ENCODE measurements at places on chromosomes 16 and 17. TPM values are rescaled to one million over a fixed set of nuclear protein-coding genes. Genes with fewer than 3 reads are reported as not detected.

GRCh38 chr17:37293770-37294169 lies 82.0 kb upstream of the C17orf78 start:
- no peaks in the 10 kb centered on the region for H3K36me3 ChIP-seq
- DNase-seq: no peak
- H3K27me3 ChIP-seq: no peaks in the 10 kb centered on the region
- H3K27ac ChIP-seq: peak overlapping the region; percentile 3

- DNase-seq: no peak
- H3K4me1 ChIP-seq: peaks cover 68% of the 10 kb centered on the region
- no peaks in the 10 kb centered on the region for H3K27me3 ChIP-seq
Observed at GRCh38 chr17:57940653-57941329, 14.4 kb downstream of the CUEDC1 start.

GRCh38 chr17:62588109-62588508 lies 39.4 kb upstream of the MRC2 start:
- DNase-seq: no peak
- no peaks in the 10 kb centered on the region for H3K4me1 ChIP-seq
- peaks cover 99% of the 10 kb centered on the region for H3K36me3 ChIP-seq
- no peaks in the 10 kb centered on the region for H3K27me3 ChIP-seq

DNA sequence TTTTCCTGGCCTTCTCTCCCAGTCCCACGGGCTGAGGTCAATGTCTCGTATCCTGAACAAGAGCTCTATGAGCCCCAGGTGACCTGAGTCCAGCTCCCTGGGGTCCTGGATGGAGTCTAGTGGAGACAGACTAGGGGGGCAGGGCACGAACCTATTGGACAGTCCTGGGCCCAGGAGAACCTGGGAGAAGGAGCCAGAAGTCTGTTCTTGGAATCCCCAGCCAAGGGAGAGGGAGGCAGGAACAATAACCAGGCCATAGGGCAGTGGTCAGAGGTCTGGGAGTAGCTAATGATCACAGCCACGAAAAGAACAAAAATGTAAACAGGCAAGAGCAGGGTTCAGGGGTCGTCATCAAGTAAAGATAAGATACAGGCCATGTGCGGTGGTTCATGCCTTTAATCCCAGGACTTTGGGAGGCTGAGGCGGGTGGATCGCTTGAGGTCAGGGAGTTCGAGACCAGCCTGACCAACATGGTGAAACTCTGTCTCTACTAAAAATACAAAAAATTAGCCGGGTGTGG lies 60.8 kb downstream of the COPRS start:
- no peak overlapping the region for H3K27ac ChIP-seq
- no peaks in the 10 kb centered on the region for H3K36me3 ChIP-seq
- no peak overlapping the region for H3K4me3 ChIP-seq
- no peaks in the 10 kb centered on the region for H3K27me3 ChIP-seq

- DNase-seq: no peak
- H3K36me3 ChIP-seq: no peaks in the 10 kb centered on the region
- no peak overlapping the region for H3K4me3 ChIP-seq
- H3K27me3 ChIP-seq: no peaks in the 10 kb centered on the region
Observed at GRCh38 chr16:24046442-24046841, 209.7 kb upstream of the CACNG3 start.

DNA sequence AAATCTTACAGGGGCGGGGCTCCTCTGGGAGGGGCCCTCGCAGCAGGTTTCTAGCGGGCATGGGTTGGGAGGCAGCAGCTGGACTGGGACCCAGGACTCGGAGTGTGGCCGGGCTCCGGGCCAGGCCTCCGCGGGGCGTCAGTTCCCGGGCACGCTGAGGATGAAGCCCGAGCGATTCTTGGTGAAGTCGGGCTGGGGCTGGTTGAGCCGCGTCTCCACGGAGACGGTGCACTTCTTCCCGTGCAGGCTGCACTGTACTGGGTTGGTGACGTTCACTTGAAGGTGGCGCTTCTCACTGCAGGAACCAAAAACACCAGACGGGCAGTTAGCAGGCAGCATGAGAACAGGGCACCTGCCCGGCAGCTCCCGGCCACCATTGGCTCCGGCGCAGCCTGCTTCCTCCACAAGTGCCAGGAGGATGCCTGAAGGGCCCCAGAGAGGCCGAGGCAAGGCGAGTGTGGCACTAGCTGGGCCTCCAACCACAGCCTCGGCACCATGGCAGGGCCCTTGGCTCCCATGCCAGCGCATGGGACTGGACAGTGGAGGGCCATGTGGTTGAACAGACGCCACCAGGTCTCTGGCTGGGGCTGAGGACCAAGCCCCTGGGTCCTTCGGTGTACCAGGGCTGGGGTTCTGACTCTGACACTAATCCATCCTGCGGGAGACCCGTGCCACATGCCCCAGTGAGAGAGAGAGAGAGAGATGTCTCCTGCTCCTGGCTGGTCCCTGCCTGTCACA lies 8.0 kb downstream of the CDK5R1 start:
- H3K27ac ChIP-seq: peak overlapping the region; percentile 88
- peaks cover 4% of the 10 kb centered on the region for H3K36me3 ChIP-seq
- no peaks in the 10 kb centered on the region for H3K27me3 ChIP-seq
- DNase-seq: peak; percentile 80

DNA sequence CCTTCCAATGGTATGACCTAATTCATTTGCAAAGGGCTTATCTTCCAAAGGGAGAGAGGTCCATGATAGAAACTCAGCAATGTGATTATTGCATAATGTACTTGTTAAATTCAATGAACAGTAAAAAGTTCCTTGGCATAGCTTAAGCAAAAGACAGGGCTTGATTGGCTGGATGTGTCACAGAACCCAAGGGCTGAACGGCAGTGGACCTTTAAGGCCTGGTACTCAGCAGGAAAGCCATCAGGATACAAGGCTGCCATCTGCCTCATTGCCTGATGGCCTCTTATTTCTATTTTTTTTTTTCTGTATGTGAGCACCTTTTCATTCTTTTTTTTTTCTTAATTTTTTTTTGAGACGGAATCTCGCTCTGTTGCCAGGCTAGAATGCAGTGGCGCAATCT lies 208.9 kb upstream of the WSCD1 start:
- DNase-seq: no peak
- H3K4me3 ChIP-seq: no peak overlapping the region
- no peaks in the 10 kb centered on the region for H3K27me3 ChIP-seq

GRCh38 chr17:66431910-66432309 lies 129.5 kb downstream of the PRKCA start:
- H3K4me3 ChIP-seq: no peak overlapping the region
- DNase-seq: no peak
- no peaks in the 10 kb centered on the region for H3K36me3 ChIP-seq
- H3K27me3 ChIP-seq: no peaks in the 10 kb centered on the region

GRCh38 chr16:84924331-84925091 lies 86.8 kb downstream of the ZDHHC7 start:
- peaks cover 71% of the 10 kb centered on the region for H3K4me1 ChIP-seq
- H3K27me3 ChIP-seq: no peaks in the 10 kb centered on the region
- H3K27ac ChIP-seq: peak overlapping the region; percentile 51
- DNase-seq: no peak
- H3K36me3 ChIP-seq: no peaks in the 10 kb centered on the region

DNA sequence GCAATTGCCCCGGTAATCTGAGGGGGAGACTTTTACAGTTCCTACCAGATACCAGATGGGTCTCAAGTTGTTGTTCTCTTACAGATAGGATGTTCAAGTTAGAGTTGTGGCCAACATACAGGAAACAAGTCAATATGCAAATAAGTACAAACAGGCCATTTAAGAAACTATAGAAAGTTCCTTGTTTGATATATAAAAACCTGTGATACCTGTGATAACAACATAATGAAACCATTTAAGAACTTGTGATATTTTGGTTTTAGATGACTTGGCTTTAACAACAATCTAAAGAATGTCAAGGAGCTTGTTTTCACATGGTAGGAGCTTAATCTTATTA lies 16.8 kb downstream of the CDR2 start:
- H3K27me3 ChIP-seq: no peaks in the 10 kb centered on the region
- H3K4me1 ChIP-seq: peaks cover 88% of the 10 kb centered on the region
- H3K27ac ChIP-seq: peak overlapping the region; percentile 75
- H3K36me3 ChIP-seq: no peaks in the 10 kb centered on the region
- no peak for DNase-seq

GRCh38 chr17:49496867-49497147 lies 1.7 kb downstream of the NGFR start:
- no peak overlapping the region for H3K27ac ChIP-seq
- H3K27me3 ChIP-seq: peaks cover 75% of the 10 kb centered on the region
- no peak for DNase-seq
- peaks cover 27% of the 10 kb centered on the region for H3K4me1 ChIP-seq
- no peaks in the 10 kb centered on the region for H3K36me3 ChIP-seq

DNA sequence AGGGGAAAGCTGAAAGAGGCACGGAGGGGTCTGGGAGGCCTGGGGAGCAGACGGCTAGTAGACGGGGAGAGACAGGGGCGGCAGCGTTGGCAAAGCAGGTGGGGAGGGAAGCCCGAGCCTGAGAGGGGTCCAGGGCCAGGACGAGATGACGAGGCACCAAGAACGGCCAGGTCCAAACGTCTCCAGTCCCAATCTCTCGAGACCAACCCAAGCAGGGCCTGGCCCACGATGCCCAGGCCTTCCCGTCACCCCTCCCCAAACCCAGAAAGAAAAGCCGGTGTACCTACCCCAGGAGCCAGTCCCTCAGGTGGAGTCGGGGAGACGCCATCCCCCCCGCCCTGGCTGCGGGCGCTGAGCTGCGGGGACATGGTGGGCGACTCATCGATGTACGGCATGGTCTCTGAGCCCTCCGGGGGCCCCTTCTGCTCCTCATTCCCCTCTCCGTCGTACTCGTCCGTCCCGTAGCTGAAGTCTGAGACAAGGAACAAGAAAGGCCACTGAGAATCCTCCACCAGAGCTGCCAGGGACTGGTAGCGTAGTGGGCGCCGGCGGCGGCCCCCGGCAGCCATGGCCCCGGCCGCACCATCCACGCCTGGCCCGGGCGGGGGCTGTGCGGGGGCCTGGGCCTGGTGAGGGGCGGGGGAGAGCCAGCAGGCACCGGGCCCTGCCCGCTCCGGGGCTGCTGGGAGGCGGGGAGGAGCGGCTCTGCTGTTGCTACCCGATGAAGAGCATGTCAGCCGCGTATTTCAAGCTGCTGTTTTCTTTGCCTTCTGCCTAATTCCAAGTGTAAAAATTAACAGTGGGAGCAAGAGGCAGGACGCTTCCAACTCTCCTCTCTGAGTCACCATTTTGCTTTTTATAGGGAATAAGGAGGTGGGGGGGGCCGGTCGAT lies 54.6 kb downstream of the ABR start:
- no peaks in the 10 kb centered on the region for H3K36me3 ChIP-seq
- H3K4me1 ChIP-seq: peaks cover 9% of the 10 kb centered on the region
- DNase-seq: no peak
- H3K27me3 ChIP-seq: no peaks in the 10 kb centered on the region
- H3K27ac ChIP-seq: no peak overlapping the region

- no peaks in the 10 kb centered on the region for H3K27me3 ChIP-seq
- no peak overlapping the region for H3K4me3 ChIP-seq
- peaks cover 58% of the 10 kb centered on the region for H3K4me1 ChIP-seq
- peaks cover 9% of the 10 kb centered on the region for H3K36me3 ChIP-seq
- DNase-seq: no peak
Observed at GRCh38 chr16:89954462-89954861, 5.9 kb downstream of the DEF8 start.

- peak; percentile 82 for DNase-seq
- no peaks in the 10 kb centered on the region for H3K36me3 ChIP-seq
- H3K27me3 ChIP-seq: no peaks in the 10 kb centered on the region
- peak overlapping the region; percentile 73 for H3K27ac ChIP-seq
Observed at GRCh38 chr17:38428643-38429371, 543 bp downstream of the ARHGAP23 start.

DNA sequence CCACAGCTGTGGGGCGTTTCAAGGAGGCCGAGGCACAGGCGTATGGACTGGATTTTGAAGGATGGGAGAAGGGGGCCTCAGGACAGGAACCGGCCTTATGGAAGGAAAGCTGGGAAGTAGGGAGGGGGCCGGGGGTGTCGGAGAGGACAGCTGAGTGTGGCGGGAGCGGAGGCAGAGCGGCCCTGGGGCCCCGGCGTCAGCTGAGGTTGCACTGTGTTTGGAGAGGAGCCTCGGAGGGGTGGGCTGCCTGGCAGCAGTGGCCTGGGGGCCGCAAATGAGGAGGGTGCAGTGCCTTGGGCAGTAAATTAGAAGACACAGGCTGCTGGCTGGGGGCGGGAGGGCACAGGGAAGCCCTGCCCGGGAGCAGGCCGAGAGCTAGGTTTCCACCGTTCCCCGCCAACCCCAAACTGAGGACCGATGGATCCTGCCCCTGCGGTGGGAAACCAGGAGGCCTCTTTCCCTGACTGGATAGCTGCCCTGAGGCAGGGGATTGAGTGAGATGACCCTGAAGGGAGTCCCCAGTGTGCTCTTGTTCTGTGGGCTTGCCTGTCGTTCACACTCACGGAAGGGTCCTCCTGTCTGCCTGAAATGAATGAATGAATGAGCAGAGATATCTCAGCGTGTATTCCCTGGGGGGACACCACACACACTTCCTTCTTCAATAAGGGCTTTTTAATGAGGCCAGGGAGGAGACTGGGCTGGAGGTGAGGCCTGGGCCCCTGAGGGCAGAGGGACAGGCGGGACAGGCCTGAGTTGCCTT lies 18.4 kb downstream of the FOXJ1 start:
- peak overlapping the region; percentile 68 for H3K27ac ChIP-seq
- no peaks in the 10 kb centered on the region for H3K27me3 ChIP-seq
- no peaks in the 10 kb centered on the region for H3K36me3 ChIP-seq
- H3K4me1 ChIP-seq: peaks cover 19% of the 10 kb centered on the region
- DNase-seq: no peak
- no peak overlapping the region for H3K4me3 ChIP-seq

DNA sequence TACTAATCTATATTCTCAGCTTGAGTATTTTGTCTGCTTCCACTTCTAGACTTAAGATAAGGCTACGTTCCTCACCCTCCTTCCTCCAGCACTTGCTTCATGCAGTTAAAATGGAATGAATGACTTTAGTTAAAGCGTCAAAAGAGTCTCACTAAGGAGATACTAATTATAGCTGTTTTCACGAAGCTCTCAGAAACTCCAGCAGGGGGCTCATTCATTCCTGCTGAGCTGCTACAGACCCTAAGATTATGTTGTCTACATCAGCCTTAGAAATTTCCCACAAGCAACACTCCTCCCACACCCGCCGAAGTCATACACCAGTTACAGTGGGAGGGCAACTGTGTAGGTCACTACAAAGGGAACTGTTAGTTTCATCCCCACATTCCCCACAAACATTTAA lies 57.0 kb upstream of the KIFC3 start:
- peaks cover 10% of the 10 kb centered on the region for H3K27me3 ChIP-seq
- no peak overlapping the region for H3K4me3 ChIP-seq
- peak; percentile 16 for DNase-seq
- no peaks in the 10 kb centered on the region for H3K36me3 ChIP-seq
- H3K27ac ChIP-seq: no peak overlapping the region
- H3K4me1 ChIP-seq: no peaks in the 10 kb centered on the region

HOXB9 gene
- 0.50 TPM for polyA plus RNA-seq

MAPT gene
- polyA plus RNA-seq: 0.20 TPM

GLG1 gene
- polyA plus RNA-seq: 15.3 TPM

KRT28 gene
- not detected for polyA plus RNA-seq

IRX5 gene
- polyA plus RNA-seq: not detected
